Stimulated activated CD8-positive, alpha-beta memory T cell treated with anti-CD3 and anti-CD28 coated beads, Interleukin-15, amount 100 ng/mL, for 24 hours (primary cell): ENCODE measurements at places on chromosomes 2 and 18.

DNA sequence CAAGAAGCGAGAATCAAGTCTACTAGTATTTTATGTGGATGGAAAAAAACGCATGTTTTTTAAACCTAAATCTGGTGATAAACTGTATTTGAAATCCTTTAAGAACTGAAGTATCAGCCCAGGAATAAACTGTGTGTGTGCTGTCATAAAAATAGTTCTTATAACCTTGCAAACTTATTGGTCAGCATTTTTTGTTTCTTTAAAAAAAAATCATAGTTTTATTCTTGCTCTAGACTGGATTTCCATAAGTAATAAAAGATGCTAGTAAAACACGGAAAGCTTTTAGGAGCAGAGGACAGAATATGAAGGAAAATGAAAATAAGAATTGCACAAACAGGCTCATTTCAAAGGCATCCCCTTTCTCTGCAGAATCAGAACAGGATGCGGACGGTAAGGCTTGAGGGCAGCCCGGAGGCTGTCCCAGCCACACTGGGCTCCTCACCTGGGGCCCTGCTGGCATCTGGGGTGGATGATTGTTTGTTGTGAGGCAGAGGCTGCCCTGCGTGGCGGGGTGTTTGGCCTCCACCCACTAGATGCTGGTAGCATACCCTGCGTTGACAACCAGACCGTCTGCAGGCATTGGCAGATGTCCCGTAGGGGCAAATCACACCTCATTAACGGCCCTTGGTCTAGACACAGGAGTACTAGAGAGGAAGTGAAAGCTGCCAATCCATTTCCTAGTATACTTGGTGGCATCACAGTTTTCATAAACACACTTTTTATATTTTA, 52.5 kb downstream of the MBP start:
- no peak for DNase-seq

DNA sequence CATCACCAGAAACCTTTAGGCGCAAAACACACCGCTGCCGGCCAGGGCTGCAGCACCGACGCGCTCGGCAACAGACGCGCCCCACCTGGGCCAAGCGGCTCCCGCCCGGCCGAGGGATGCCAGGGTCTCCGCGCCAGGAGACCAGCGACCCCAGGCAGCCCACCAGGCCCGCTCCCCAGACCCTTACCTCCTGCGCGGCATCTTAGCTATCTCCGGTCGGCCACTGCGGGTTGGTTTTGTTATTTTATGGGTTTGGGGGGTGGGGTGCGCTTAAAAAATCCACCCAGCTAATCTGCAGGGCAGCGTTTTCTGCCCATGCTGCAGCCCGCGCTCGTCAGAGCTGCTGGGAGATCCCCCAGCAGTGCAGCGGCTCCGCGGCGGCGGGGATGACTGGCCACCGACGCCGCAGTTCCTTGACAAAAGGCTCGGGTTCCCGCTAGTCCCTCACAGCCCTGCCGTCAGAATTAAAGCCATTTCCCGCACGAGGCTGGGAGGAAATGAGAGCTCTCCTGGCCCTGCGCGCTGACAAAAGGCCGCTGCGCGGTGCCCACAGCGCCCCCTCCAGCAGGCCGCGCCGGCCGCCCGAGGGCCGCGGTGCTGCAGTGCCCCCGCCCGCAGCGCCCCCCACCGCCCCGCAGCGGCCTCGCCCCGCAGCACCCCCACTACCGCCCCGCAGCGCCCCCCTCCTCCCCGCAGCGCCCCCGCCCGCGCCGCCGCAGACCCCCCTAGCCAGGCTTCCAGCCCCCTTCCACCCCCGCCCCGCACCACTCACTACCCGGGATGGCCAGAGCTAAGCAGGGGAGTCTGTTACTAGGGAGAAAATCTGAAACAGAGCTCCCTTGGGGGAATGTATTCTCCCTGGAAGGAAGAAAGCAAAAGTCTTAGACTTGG, at the start of gene ADD2:
Gene ADD2 (minus strand): TSS at position 502 of the 891 bp plus-strand sequence. CDS start 61,792 bp downstream, outside the sequence.
- peak; percentile 15 for DNase-seq

GRCh38 chr2:149537092-149537726, 50.4 kb downstream of the MMADHC start:
- no peak for DNase-seq

DNA sequence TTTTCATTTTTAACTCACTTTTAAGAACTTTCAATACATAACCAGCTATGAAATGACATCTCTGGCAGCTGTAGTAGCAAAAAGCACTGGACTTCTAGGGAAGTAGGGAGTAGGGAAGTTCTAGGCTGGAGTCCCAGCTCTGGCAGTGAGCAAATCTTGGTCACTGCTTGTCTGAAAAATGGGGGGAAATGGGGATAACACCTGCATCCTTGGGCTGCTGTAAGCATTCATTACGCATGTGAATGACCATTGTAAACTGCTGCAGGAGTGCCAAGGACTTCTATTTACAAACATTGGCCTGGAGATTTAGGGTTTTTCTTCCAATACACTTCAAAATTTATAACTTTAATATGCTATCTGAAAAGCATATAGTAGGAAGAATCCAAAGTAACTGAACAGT, 972 bp upstream of the MPP4 start:
- DNase-seq, result no peak

GRCh38 chr2:58700591-58700990, 459.5 kb upstream of the FANCL start:
- DNase-seq, result no peak

- no peak for DNase-seq
Observed at GRCh38 chr2:31965094-31965493, 45.7 kb downstream of the MEMO1 start.

GRCh38 chr2:139438478-139438877, 658.3 kb upstream of the NXPH2 start:
- DNase-seq, result no peak

GRCh38 chr2:84427235-84428138, 31.6 kb downstream of the SUCLG1 start:
- DNase-seq, result no peak

DNA sequence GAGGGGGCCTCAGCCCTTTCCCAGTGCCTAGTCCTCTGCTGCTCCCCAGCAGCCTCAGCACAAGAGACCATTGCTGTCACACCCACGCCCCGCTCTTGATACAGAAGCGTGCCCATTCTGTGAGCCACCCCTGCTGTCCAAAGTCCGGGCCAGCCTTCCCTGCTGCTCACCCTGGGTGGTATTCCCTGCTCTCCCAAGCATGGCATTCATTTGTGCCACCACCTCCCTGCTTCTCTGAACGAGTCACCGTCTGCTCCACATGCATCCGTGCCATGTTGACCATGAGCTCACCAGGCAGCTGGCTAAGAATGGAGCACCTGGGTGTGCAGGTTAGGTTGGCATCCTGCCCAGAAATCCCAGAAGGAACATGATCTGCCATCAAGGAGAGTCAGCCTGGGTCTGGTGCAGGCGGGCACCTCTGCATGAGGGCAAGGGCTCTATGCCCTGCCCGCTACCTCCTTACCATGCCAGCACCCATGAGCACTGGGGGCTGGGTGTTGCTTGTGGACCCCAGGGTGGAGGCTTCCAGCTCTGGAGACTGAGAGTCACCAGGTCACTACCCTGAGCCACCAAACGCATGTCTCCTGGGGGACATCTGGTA, 63.0 kb downstream of the TWIST2 start:
- DNase-seq, result no peak

DNA sequence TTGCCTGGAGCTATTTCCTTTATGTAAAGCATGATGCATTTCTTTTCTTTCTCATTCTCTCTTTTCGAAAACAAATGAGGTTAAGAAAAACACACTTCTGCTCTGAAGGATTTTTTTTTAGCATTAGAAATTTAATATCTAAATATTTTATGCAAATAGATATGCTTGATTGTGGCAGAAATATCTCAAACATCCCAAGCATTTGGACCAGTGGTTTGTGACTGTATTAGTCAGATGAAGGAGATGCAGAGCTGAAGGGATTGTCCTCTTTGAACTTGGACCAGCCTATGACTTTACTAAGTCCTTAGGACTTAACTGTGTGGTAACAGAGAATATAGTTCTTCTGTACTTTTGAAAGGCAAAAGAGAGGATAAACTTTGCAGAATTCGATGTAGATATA, 335.9 kb upstream of the NT5C1B start:
- DNase-seq, result no peak

GRCh38 chr2:159573846-159574606, 42.3 kb downstream of the BAZ2B start:
- no peak for DNase-seq

- DNase-seq, result no peak
Observed at GRCh38 chr2:154694881-154695280, 3.6 kb upstream of the KCNJ3 start.

- DNase-seq, result no peak
Observed at GRCh38 chr2:22521620-22522019, 863.4 kb upstream of the KLHL29 start.

- no peak for DNase-seq
Observed at GRCh38 chr2:22494156-22494555, 890.8 kb upstream of the KLHL29 start.

- no peak for DNase-seq
Observed at GRCh38 chr2:158845859-158846258, 50.7 kb downstream of the DAPL1 start.
